ENCODE measurements at places on chromosomes 7 and 10.

DNA sequence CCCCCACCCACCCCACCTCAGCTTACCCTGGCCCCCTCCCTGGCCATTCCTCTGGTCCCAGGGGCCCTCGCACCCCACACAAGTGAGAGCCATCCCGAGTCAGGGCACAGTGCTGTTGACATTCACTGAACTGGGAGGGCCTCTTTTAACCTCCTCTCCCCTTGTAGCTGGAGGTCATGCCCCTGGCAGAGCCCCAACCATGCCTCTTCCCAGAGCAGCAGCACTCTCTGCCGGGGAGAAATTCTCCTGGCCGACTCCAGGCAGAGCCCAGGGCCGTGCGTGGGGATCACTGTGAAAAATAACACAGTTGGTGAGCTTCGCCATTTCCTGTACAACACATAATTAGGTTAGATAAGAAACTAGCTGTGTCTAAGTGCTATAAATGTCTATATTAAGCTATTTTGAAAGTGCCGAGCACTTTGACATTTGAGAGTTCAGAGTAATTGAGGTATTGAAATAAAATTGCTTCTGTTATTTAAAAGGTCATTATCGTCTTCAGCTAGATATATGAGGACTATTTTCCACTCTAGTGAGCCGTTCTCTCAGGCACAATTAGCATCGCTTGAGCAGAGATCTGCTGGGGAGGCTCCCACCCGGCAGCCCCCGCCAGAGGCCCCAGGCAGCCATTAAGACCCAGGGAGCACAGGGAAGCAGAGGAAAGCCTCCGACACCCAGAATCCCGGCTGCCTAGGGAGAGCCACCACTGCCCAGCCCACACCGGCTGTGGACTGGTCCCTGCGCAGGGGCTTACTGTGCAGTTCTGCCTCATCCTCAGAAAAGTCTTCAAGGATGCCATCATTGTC lies 62.4 kb upstream of the LRRC18 start:
- DNase-seq, result no peak

- no peak for DNase-seq
Measured at GRCh38 chr10:123858077-123858681, 33.4 kb downstream of the CPXM2 start.

- no peak for DNase-seq
Measured at GRCh38 chr10:53434413-53434812, 661.8 kb upstream of the MBL2 start.

GRCh38 chr10:117431160-117431559 lies 55.9 kb upstream of the PDZD8 start:
- DNase-seq, result no peak

DNA sequence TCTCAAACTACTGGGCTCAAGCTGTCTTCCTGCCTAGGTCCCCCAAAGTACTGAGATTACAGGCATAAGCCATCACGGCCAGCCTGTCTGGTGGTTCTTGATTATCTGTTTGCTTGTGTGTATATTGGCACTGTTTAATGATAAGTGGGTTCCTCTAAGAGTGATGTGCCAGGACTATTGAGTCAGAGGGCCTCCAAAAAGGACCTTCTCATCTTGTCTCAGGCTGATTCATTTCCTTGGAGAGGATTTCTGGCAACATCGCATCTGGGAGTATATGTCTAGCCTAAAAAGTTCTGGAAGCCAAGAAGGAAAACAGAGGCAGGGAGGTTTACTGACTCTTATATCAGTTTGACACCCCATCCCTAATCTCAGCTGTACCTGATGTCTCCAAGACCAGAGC lies 27.1 kb upstream of the AKAP9 start:
- no peak for DNase-seq

DNA sequence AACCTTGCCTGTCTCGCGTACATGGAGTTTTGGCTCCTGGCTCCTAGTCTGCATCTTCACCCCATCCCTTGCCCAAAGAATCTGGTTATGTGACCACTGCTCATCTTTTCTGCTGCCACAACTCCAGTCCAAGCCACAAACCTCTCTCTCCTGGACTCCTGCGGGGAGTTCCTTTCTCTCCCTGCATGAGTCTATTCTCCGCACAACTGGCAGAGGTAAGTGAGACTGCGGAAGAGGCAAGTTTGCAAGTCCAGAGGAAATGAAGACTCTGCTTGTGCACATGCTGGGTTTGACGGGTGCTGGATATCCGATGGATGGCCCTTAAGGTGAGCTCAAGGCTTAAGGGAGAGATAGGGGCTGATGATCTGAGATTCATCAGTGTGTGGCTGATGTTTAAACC lies 61.0 kb downstream of the TRUB1 start:
- DNase-seq, result no peak

DNA sequence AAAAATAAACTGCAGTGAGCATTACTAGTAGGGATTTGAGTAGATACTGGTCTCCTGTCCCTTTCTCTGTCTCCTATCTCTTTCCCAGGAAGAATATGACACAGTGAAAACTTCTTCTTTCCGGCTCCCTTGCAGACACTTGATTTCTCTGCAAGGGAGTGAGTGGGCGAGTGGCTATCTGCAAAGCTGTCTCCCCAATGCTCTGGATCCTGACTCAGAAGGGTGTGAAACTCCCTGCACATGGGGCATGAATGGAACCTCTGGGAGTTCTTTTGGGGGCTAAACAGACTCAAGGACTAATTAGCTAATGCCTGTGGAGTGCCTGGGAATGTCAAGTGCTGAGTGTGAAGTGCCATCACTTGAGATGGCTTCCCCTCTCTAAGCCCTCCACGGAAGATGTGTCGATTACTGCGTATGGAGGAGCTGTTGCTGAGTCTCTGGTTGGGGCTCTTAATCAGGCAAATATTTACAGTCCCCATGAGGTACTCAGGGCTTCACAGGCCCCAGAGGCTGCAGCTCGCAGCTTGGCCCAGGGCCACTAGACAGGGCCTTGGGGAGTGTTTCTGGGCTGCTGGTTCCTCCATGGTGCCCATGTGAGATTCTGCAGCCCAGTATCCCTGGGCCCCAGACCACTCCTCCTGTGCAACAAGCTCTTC lies 139.8 kb downstream of the RPS24 start:
- DNase-seq, result no peak

- no peak for DNase-seq
Measured at GRCh38 chr10:25417611-25418010, 242.8 kb downstream of the GPR158 start.

GRCh38 chr10:96188916-96189315 lies 58.8 kb downstream of the ZNF518A start:
- DNase-seq, result no peak

- DNase-seq, result no peak
Measured at GRCh38 chr7:157436076-157436475, 99.3 kb downstream of the DNAJB6 start.

GRCh38 chr10:98340940-98341310 lies 72.9 kb upstream of the LOXL4 start:
- DNase-seq, result no peak

GRCh38 chr10:69649786-69650550 lies 19.9 kb downstream of the FAM241B start:
- DNase-seq, result no peak

DNA sequence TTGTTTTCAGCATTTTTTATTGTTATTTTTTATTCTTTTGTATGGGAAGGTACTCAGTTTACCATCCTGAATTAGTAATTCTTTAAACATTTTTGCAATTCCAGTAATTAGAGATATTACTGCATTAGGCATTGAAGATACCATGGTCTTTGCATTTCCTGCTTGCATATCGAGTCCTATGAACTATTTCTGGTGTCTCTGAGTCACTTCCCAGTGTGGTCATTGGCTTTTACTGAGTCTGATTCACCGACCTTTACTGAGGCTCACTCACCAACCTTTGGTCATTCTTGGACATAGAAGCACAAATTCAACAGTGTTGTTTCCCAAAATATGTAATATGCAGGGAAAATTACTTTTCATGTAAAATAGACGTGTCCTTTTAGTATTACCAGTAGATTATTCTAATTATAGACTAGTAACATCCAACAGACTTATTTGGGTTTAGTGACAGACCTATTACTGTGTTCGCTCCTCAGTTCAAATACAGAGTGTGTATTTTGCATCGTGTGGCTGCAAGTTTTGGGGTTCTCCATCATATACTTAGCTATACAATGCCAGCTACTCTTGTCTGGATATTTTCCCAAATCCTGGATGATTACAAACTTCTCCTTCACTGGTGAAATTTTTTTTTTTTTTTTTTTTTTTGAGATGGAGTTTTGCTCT lies 180.7 kb upstream of the PRSS1 start:
- no peak for DNase-seq

DNA sequence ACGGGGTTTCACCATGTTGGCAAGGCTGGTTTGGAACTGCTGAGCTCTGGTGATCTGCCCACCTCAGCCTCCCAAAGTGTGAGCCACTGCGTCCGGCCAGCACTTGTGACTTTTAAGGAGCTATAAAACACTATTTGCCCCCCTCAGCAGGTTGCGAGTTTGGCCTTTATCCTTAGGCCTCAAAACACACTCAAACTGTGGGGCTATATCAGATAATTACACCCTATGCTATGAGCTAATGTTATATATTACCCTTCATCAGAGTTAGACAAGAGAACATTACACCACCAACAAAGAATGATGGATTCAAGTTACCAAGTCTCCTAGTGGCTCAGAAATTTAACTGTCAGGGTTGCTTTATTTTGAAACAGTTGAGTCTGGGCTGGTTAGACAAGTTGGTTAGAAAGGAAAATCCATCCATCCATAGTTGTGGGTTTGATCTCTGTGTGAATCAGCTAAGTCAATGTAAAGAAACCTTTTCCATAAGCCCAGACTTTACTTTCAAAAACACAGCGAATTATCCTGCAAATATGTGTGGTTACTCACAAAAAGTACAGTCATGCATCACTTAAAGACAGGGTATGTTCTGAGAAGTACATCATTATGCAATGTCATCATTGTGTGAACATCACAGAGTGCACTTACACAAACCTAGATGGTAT lies 115.8 kb downstream of the SEMA3D start:
- DNase-seq, result no peak

DNA sequence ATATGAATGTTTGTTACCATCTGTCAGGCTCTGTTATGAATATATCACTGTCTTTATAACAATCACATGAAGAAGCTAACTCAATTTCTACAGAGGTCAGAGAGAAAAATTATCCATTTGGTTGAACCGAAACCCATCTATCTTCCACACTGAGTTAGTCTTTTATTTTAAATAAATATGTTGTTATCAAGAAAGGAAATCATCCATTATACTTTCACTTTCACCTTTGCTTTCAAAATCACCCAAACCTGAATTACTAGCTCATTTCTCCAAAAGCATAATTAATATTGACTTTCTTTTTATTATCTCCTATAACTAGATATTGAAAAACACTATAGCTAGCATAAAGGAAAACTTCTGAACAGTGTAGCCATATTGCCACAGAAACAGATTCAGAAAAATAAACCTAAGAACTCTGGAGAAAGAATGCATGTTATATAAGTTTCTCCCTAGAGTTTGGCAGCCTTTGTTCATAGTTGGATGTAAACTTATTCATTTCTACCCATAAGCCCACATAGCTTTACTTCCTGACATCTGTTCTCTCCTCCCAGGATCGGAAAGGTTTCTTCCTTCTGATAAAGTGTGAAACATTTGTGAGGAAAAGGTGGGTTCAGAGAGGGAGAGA lies 66.0 kb downstream of the NPSR1 start:
- no peak for DNase-seq

GRCh38 chr10:103679096-103679790 lies 176.1 kb downstream of the SH3PXD2A start:
- DNase-seq, result no peak

GRCh38 chr10:12703813-12704212 lies 297.7 kb downstream of the CCDC3 start:
- DNase-seq, result no peak

GRCh38 chr10:102919246-102919959 lies 1.3 kb downstream of the CNNM2 start:
- DNase-seq, result no peak

DNA sequence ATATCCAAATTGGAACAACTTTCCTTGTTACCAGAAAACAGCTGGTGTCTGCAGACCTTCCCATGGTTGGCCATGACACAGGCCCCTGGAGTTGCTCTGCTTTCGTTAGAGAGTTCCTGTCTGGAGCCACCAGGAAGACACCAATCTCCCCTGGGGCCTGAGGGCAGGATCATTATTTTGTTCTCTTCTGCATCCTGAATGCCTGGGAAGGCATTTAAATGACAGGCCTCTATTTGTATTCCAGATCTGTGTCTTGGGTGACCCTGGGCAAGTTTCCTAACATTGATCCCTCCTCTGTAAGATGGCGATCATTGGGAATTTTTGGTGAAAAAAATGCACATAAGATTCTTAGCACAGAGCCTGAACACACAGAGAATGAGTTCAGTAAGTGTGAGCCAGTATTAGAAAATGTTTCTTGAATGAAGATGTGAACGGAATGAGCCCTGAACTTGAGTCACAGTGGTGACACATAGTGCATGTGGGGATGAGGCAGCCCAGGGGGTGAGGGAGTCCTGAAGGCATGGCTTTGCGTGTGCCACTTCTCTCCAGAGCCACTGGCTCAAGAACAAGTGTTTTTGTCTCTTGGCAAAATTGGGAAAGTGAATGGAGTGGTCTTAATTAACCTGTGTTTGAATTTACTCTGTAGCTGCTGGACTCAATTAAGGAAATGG lies 28.4 kb downstream of the BMPER start:
- DNase-seq, result no peak

Measured in glomerular endothelial cell (primary cell).